CD4-positive, alpha-beta T cell treated with Interleukin-4 for 4 hours (primary cell): ENCODE measurements at places on chromosomes 1 and 21.
A peak's percentile ranks its signal among the peaks of the same experiment; 100 is the strongest.

DNA sequence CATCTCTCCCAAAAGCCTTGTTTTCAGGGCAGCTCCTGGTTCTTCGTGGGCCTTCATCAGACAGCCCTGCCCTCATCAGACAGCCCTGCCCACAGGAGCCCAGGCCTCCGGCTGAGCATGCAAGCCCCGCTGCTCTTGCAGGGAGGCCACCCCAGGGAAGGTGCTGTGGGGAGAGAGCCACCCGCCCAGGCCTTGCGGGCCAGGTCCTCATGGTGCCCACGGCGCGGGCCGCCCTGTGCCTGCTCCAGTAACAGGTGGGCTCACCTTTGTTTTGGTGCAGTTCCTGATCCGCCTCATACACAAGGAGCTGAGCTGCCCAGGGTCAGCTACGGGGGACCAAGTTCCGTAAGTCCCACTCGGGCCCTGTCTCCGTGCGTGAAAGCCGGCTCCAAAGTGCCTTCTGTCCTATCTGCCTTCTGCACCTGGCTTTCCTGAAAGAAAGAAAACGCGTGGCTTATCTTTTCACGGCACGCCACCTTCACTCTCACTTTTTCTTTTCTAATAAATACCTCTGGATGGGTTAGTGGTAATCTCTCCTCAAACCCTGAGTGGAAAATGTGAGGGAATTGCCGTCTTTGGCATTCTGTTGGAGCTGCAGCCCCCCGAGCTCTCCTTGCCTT lies 65.9 kb downstream of the SLC37A1 start:
- DNase-seq: no peak

DNA sequence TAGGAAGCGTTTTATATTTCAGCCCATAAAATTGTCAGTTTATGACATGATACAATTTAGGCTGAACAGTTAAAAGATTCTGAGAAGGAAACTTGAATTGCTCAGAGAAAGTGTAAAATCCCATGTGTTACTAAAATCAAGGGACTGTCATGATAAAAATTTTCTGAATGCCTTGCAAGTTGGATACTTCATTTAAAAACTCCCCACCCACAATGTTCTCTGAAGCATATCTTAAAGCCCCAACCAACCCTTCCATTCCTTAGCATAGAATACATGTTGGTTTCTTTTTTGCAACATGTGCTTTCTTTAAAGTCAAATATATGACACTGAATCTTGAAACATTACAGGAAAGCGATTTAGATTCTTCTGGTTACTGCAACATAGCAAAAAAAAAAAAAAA lies 97.4 kb downstream of the MRPL39 start:
- no peak for DNase-seq

GRCh38 chr1:239893127-239893731 lies 198.5 kb upstream of the FMN2 start:
- no peak for DNase-seq

DNA sequence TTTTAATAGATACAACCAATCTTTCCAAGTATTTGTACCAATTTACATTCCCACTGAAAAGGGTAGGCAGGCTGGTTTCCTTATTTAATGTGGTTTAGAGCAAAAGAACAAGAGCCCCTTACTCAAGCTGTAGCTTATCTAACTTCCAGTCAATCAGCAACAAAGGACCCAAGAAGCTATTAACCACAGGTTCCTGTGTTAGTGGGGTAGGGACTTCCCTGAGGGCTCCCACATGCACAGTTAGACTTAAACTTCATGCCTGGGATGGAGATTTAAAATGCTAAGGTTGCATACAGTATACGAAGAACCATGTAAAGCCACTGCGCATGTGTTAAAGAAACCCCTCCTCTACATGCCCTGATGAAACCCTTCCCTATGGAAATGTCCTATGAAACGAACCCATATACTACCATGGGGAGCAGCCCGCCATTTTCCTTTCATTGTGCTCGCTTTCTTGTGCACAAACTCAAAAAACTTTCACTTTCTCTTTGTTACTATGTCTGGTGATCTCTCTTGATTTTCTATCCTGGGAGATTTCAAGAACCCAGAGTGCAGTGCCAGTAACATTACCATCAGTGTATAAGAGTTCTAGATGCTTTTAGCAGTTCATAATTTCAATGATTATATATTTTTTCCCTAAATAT lies 23.3 kb upstream of the ST6GALNAC5 start:
- peak; percentile 6 for DNase-seq

- DNase-seq: no peak
Measured at GRCh38 chr1:65264197-65264929, 45.0 kb upstream of the DNAJC6 start.

DNA sequence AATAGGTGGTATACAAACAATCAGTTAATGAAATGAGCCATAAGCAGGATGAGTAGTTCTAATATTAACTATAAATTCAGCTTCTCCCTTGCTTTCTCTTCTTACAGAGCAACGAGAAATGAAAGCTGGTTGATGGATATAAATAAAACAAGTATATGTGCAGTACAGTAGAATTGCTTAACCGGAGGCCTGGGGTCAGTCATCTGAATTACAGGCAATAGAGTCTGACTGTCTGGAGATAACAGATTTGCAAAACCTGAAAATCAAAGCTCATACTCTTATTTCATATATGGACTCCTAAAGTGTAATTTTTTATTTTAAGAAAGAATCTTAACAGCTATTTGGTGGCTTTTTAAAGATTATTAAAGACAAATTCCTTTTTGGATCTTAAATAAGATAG lies 43.1 kb upstream of the SGIP1 start:
- no peak for DNase-seq

DNA sequence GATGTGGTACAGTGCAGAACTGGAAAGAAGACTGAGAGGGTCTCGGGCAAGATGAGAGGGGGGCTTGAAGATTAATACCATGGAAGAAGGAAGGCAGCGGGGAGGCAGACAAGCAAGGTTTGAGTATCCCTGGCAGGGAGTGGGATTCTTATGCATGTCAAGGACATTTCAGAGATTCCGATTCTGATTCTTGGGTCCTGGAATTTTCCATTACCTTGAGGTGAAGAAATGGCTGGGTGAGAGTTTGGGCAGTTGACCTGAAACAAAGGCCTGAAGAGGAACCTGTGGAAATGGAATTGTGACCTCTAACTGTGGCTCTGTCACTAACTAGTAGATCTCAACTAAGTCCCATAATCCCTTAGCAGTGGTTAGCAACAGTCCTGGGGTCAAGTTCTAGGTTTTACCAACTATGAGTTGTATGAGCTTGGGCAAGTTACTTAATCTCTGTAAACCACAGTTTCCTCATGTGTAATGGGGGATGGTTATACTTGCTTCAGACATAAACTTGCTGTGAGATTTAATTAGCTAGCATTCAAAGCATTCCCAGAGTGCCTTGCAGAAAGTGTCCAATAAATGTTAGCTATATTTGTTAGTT lies 8.6 kb upstream of the ACTN2 start:
- no peak for DNase-seq

DNA sequence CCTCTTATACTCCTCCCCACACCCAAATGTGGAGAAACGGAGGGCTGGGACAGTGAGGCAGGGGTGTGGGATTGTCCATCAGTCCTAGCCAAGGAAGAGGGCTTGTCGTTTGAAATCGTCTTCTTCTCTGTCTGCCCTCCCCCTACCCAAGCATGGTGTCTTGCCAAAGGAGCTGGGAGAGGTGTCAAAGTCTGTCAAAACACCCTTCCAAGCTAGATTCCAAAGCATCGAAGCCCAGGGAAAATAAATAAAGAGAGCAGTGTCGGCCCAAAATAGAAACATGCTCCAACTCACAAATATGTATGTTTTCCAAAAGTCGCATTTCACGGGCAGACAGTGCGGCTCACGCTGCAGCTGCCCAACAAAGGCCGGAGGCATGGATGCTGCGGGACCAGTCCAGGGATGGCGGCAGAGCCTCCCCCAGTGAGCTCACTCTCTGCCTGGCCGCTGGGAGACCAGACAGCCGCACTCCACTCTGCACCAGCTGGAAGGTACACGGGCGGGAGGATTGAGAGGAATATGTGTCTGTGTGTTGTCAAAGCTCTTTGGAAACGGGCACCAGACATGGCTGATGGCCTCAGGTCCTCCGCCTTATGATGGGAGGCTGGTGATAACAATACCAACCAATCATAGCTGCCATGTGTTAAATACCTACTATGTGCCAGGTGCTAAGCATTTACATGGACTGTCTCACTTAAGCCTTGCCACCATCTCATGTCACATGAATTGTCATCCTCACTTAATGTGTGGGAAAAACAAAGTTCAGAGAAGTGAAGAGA lies 3.9 kb downstream of the DISP3 start:
- DNase-seq: no peak

DNA sequence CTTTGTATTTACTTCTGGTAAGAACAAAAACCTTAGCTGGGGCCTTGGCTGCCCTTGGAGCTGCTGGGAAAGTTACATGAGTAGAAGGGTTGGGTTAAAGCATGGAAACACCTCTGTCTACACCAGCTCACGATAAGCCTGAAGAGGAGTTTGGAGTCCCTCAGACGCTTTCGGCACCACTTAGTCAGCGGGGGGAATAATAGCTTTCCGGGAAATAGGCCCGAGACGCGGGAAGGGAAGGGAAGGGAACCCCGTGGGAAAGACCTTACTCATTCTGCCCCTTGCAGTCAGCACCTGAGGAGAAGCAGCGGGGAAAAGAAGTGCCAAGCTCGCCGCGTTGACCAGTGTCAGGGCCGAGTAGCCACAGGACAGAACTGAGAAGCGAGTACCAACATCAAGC lies 66.4 kb upstream of the PDE9A start:
- no peak for DNase-seq

GRCh38 chr21:42453986-42454570 lies 41.9 kb downstream of the RSPH1 start:
- no peak for DNase-seq

DNA sequence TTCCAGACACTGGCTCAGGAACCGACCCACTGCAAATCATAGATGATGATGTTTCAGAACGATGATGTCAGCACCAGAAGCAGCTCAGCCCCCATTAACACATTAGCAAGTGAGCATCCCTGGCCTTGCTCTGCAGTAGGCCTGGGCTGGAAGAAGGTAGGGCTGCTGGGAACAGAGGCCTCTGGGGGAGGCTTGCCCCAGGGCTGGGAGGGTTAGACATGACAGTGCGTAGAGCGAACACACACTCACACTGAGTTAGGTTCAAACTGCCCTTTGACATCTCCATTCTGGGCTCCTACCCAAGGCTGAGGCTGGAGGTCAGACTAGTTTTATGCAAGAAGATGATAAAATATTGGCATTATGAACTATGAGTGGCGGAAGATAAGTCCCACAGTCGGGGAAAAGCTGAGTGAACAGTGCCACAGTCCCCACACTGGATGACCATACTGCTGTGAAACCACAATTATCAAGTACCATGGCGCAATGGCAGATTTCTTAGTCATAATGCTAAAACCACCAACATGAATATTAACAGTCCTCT lies 91.1 kb downstream of the DMRTB1 start:
- DNase-seq: no peak

DNA sequence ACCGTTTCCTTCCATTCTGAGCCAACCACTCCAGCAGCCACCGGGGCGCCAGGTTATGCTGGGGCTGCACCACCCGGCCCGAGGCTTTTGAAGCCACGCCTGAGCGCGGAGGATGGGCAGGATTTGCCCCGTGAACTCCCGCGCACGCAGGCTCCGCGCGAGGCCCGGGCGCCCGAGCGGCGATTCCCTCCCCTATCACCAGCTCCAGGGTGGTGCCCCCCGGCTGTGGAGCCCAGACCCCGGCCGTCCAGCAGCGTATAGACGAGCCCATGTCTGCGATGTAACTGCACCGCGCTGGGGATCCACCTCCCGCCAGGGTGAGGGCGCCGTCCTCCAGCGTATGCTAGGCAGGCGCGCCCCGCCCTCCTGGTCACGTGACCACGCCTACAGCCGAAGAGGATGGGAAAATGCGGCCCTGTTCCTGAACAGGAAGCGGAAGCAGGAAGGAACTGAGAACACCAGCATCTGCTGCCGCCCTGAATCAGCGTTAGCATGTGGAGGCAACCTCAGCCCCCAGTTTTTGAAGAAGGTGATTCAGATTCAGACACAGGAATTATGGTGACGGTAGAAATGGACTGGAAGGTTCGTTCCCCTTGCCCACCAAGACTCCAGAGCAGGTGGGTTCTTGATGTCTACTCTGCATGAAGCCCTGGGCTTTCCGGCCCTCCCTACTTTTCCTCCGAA lies 46.0 kb downstream of the VPS26C start:
- DNase-seq: peak; percentile 94

- DNase-seq: no peak
Measured at GRCh38 chr1:108712606-108713150, at the start of gene FNDC7. Gene FNDC7 (plus strand): TSS chr1:108712908. CDS start chr1:108712934, 26 bp downstream.

DNA sequence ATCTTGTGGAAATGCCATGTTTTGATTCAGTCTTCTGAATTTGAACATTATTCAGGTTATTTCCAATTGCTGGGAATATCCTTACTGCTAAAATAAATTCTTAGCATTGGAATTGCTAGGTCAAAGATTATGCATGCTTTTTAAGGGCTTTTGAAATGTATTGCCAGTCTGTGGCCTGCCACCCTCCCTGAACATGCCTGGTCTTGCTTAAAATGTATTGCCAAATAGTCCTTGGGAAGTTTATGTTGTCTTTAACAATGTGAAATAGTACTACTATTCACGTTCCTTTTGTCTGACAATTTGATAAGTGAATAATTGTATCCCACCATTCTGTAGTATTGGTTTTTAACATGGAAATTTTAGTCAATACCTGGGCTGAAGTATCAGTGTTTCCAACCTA lies 13.6 kb downstream of the TARDBP start:
- no peak for DNase-seq

DNA sequence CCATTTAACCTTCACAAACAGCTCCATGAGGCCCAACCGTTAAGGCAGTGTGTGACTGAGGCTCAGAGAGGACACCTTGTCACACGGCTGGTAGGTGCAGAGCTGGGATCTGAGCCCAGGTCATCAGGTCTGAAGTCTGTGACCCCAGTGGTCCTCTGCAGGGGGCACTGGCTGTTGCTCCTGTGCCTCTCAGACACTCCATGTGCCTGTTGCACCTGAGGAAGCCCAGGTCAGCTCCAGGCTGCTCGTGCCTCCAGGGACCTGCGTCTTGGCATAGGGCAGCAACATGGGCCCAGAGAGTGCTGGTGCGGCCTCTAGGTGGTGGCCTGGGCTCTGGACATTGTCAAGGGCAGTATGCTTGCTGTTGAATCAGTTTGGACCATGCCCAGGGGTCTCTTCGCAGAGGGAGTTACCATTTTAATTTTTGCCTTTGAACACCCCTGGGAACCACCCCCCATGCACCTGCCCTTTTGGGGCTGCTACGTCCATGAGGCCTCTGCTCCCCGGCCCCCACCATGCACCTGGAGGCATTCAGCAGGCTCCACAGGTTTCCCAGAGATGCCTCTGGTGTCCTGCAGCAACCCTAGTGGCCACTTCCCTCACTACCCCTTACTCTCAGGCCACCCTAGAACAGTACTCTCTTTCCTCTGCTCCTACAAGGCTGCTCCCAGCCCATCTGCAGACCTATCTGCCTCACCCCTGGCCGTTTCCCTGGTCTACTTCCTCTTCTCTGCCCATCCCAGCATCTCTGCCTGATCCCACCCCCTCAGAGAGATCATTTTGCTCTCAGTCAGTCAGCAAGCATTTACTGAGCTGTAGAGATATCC lies 25.2 kb upstream of the EPS8L3 start:
- no peak for DNase-seq
